Endothelial cell (in vitro differentiated cells): ENCODE measurements at places on chromosomes 4 and X.

- peaks cover 7% of the 10 kb centered on the region for H3K4me1 ChIP-seq
- H3K27ac ChIP-seq, result no peak overlapping the region
- no peaks in the 10 kb centered on the region for H3K36me3 ChIP-seq
- DNase-seq, result no peak
- H3K27me3 ChIP-seq, result no peaks in the 10 kb centered on the region
- H3K4me3 ChIP-seq, result no peak overlapping the region
These were observed 71.6 kb upstream of the MAB21L2 start for GRCh38 chr4:150510176-150510865.

DNA sequence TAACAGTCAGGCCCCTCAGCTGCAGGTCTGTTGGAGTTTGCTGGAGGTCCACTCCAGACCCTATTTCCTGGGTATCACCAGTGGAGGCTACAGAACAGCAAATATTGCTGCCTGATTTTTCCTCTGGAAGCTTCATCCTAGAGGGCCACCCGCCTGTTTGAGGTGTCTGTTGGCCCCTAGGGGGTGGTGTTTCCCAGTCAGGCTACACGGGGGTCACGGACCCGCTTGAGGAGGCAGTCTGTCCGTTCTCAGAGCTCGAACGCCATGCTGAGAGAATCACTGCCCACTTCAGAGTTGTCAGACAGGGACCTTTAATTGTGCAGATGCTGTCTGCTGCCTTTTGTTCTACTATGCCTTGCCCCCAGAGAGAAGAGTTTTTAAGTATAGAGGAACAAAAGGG is 160.8 kb downstream of the DKK2 start:
- no peaks in the 10 kb centered on the region for H3K27me3 ChIP-seq
- no peak for DNase-seq
- no peaks in the 10 kb centered on the region for H3K36me3 ChIP-seq
- peaks cover 5% of the 10 kb centered on the region for H3K4me1 ChIP-seq
- no peak overlapping the region for H3K27ac ChIP-seq
- no peak overlapping the region for H3K4me3 ChIP-seq

DNA sequence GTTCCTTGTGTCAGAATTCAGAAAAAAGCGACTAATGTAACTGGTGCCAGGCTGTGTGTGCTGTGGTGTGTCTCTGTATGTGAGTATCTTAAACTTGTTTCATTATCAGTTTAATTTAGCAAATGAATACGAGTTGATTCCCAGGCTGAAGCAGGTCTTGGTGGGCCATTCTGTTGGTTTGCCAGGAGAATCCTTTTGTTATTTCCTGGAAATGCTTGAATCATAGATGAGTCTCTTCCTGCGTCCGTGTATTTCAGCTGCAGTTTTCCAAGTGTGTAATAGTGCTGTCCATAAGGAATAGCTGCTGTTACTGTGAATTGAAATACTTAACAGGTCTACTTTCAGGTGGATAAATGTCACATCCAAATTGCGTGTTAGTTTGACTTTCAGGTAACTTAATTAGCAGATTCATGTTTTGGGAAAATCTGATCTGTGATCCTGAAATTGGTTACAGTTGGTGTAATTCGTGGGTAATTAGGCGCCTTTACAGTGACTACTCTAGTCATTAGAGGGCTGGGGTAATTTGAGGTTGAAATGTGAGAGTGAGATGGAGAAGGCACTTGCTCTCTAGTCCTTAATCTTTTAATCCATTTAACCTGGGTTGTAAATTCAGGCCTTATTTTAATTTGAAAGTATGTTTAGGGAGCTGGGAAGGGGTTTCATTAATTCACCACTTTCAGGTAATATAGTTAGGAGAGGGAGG is 23.8 kb downstream of the TMEM131L start:
- peaks cover 48% of the 10 kb centered on the region for H3K4me1 ChIP-seq
- H3K27me3 ChIP-seq, result peaks cover 9% of the 10 kb centered on the region
- no peak for DNase-seq
- H3K4me3 ChIP-seq, result no peak overlapping the region

DNA sequence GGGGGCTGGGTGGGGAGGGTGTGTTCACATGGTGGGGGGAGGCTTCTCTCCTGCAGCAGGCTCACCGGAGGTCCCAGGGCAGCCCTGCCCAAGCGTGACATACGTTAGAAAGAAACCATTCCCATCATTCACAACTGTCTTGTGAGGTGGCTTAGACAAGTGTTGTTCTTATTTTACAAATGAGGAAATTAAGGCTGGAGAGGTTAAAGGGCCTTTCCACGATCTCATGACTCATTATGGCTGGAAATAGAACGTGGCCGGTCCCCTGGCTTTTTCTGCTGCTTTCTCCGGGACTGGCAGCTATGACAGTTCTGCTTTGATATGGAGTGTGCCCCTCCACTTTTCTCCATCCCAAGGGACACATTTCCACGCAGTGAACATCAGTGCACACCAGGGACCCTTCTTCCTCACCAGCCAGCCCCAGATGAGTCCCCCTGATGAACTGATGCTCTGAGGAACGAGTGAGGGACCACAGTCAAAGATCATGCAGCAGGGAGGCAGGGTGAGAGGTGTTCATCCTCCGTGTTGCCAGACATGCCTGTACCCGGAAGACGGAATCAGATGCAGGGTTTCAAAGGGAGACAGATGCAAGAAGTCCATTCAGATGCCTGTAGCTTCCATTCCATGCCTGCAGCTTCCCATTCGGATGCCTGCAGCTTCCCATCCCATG is 64.0 kb upstream of the ACSL1 start:
- peaks cover 3% of the 10 kb centered on the region for H3K27me3 ChIP-seq
- no peak overlapping the region for H3K27ac ChIP-seq
- no peaks in the 10 kb centered on the region for H3K4me1 ChIP-seq

- no peak for DNase-seq
- H3K4me1 ChIP-seq, result no peaks in the 10 kb centered on the region
- no peaks in the 10 kb centered on the region for H3K36me3 ChIP-seq
- H3K4me3 ChIP-seq, result no peak overlapping the region
These were observed 40.0 kb downstream of the CHRDL1 start for GRCh38 chrX:110755611-110756010.
